Heart left ventricle (tissue), 16 donors: ENCODE measurements at places on chromosomes 11 and 22. TPM values are rescaled to one million over a fixed set of nuclear protein-coding genes. Genes with fewer than 3 reads are reported as not detected.

DNA sequence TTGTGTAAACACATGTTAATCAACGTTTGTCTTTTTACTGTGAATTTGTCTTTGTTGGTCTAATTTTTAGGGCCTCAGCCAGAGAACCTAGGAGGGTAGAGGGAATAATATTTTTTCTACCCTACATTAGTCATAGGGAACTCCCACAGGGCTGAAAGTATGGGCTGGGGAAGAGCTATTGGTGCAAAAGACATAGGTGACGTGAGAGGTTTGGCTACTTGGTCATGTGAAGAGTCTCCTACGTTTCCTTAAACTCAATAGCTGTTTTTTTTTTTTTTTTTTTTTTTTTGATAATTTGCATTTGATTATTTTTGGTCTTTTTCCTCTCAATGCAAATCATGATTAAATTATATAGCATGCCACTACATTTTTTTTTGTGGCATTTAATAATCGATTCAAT is 15.9 kb upstream of the MMP7 start:
- H3K4me3 ChIP-seq = no peak overlapping the region
- no peak for DNase-seq
- H3K27ac ChIP-seq = no peak overlapping the region

GRCh38 chr11:44977493-44977984 is 26.9 kb upstream of the TP53I11 start:
- H3K27me3 ChIP-seq = no peaks in the 10 kb centered on the region
- H3K36me3 ChIP-seq = no peaks in the 10 kb centered on the region
- peak overlapping the region; percentile 24 for H3K27ac ChIP-seq
- no peak overlapping the region for H3K4me3 ChIP-seq
- H3K4me1 ChIP-seq = peaks cover 51% of the 10 kb centered on the region

Gene HTR3B
- total RNA-seq = not detected

GRCh38 chr22:49261616-49262015 is 566.1 kb downstream of the BRD1 start:
- H3K4me3 ChIP-seq = no peak overlapping the region
- no peak for DNase-seq
- no peaks in the 10 kb centered on the region for H3K27me3 ChIP-seq
- no peaks in the 10 kb centered on the region for H3K4me1 ChIP-seq

Gene GLYAT
- 0.34 TPM for total RNA-seq

GRCh38 chr22:23521441-23522113 is 58.5 kb downstream of the IGLL1 start:
- peak overlapping the region; percentile 63 for H3K4me3 ChIP-seq
- peak overlapping the region; percentile 92 for H3K27ac ChIP-seq
- H3K27me3 ChIP-seq = peaks cover 3% of the 10 kb centered on the region
- H3K4me1 ChIP-seq = peaks cover 25% of the 10 kb centered on the region
- H3K36me3 ChIP-seq = no peaks in the 10 kb centered on the region

Gene SLC15A3
- total RNA-seq = 41.5 TPM

DNA sequence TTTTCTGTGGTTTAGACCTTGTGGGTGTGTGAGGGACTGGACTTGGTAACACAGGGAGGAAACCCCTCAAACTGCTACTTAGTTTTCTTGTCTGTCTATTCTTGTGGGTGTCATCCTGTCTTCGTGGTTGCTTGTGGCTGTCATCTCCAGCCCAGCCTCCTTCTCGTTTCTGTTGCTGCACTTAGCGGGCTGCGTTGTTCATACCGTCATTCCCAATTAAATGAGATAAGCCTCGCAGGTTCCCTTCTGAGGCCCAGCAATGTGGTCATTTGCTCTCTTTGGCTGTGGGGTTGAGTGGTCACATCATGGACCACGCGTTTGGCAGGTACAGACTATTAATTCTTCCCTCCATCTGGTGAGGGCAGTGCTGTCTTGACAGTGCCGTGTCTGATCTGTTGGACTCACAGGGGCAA is 18.8 kb downstream of the PANX1 start:
- peaks cover 64% of the 10 kb centered on the region for H3K4me1 ChIP-seq
- H3K27ac ChIP-seq = no peak overlapping the region
- no peak overlapping the region for H3K4me3 ChIP-seq
- H3K27me3 ChIP-seq = no peaks in the 10 kb centered on the region
- no peak for DNase-seq

- no peak for DNase-seq
- H3K27me3 ChIP-seq = no peaks in the 10 kb centered on the region
- no peak overlapping the region for H3K4me3 ChIP-seq
- peaks cover 30% of the 10 kb centered on the region for H3K4me1 ChIP-seq
These were observed 17.2 kb downstream of the KREMEN1 start for GRCh38 chr22:29090039-29090438.

Gene OR52E8
- not detected for total RNA-seq
